ENCODE measurements at places on chromosomes 7 and 10.

- DNase-seq: no peak
Measured at GRCh38 chr10:35448687-35449662, 112.7 kb downstream of the CCNY start.

GRCh38 chr10:65355141-65355680, 1570.6 kb upstream of the LRRTM3 start:
- DNase-seq: no peak

GRCh38 chr7:89994483-89994882, 159.8 kb upstream of the STEAP1 start:
- DNase-seq: no peak

DNA sequence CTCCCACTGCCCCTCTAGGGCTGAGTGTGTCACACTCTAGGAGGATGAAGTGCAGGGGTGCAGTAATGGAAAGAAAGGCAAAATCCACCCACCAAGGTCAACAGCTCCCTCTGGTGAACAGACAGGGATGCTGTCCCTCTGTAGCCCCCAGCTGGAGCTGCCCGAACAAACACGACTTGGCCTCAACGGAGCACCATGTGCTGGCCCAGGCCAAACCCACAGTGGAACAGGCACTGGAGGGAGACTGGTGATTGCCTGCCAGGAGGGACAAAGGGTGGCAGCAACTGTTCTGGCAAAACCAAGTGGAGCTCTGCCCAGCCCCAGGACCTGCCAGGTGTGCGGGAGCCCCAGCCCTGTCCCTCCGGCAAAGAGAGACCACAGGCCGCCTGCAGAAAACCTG, 20.7 kb downstream of the PDIA4 start:
- no peak for DNase-seq

DNA sequence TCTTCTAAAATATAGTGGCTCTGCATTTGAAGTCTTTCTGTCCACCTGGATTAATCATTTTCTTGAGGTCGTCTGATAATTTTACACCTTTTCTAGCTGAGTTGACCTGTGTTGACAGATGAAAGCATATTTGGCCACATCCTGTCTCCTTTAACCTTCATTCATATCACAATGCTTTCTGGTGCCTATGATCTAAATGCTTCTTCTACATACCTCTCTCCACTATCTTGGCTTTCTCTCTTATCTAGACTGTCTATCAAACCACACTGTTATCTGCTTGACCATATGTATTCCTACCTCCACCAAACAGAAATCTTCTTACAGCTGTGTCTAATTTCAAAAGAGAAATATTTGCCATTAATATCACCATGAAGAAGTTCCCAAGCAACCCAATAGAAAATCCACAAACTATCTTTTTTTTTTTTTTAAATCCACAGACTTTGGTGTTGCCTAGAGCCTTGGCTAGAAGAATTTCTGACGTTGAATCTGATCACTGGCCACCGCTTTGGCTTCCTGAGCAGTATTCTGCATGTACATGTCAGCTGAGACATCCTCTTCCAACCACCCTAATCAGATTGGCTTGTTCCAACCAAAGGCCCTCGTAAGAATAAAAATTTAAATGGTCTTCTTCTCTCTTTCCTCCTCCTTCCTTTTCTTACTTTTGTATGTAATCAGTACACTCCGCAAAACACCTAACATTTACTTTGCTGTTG, 66.3 kb upstream of the SP4 start:
- no peak for DNase-seq

- no peak for DNase-seq
Measured at GRCh38 chr10:33047655-33048054, 89.6 kb upstream of the ITGB1 start.

DNA sequence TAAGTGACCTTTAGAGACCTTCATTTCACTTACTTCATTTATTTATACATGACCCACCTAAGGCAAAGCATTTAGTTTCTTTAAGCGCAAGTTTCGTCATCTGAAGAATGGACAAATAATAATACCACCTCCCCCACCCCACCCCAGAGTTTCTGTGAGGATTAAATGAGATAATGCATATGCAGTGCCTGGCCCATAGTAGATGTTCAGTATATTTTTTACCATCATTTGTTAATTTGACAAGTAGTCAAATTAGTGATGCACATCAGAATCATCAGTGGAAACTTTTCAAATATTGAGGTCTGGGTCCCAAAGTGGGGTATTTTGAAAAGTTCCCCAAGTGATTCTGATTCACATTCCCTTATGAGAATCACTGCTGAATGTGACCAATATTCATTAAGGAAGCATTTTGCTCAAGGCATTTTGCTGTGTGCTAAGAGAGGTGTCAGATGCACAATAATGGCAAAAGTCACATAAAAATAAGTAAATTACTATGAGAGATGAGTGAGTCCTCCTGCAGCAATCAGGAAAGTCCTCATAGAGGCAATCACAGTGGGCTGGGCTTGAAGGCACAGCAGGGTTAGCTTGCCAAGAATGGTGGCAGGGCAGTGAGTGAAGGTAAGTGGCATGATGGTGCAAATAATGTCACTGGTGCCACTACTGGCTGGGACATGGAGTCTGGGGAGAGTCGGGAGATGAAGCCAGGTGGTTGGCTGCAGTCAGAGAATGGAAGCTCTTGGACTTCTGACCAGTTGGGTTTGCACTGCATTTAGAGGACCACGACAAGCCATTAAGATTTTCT, 244.1 kb downstream of the PTEN start:
- DNase-seq: no peak

DNA sequence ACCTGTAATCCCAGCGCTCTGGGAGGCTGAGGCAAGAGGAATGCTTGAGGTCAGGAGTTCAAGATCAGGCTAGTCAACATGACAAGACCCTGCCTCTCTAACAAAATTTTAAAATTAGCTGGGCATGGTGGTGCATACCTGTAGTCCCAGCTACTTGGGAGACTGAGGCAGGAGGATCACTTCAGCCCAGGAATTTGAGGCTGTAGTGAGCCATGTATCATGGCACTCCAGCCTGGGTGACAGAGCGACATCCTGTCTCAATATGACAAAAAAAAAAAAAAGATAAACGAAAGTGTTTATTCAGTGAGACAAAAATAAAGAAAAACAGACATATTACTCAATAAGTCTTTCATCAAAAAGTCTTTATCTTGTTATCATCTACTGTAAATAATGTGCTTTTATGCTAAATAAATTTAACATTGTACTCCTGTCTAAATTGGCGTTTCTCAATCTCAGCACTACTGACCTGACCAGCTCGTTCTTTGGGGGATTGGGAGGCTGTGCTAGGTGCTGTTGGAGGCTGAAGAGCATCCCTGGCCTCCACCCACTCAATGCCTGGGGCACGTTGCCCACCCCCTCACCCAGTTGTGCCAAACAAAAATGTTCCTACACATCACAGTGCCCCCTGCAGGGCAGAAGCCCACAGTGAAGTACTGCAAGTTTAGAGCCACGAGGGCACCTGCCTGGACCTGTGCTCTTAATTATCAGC, 57.7 kb downstream of the NCAPG2 start:
- DNase-seq: no peak

- no peak for DNase-seq
Measured at GRCh38 chr7:117872561-117873309, 506 bp downstream of the CTTNBP2 start.

GRCh38 chr7:45702751-45703150, 128.6 kb downstream of the ADCY1 start:
- no peak for DNase-seq

- no peak for DNase-seq
Measured at GRCh38 chr10:7311218-7311849, 99.5 kb downstream of the SFMBT2 start.

DNA sequence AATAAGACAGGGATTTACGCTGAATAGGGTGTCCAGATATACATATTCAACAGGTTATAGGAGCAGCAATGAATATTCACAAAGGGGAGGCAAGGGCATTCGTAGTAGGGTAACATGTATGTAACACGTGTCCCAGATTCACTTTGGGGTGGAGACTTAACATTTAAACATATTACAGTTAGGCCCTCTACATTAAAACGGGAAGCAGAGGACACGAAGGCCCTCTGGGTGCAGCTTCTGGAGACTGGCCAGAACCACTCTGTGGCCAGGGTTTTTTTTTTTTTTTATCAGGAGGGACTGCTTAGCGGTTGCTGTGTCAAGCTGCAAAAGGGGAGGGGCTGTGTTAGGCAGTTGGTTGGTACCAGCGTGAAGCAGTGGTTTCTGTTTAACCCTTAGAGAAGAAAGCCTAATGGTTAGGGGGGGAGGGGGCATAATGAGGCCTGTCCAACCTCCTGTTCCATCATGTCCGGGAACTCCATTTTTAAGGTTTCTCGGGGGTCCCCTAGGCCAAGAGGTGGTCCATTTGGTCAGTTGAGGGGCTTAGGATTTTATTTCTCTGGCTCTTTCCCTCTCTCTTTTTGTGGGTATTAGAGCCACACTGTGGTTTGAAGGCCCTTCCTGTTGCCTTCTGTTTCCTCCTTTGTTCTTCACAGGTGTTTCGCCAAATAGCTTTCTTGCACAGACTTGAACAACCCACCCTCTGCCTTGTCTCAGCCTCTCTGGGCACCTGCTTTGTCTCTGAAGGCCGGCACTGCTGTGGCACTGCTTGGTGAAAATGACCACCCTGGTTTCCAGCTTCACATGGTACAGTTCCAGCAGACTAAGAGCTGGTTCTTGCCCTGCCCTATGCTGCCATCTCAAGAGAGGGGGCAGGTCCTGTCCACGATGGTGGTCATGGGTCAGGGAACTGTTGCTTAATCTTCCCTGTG, 26.4 kb downstream of the PRF1 start:
- no peak for DNase-seq

GRCh38 chr7:12648704-12649261, 38.6 kb upstream of the ARL4A start:
- no peak for DNase-seq

DNA sequence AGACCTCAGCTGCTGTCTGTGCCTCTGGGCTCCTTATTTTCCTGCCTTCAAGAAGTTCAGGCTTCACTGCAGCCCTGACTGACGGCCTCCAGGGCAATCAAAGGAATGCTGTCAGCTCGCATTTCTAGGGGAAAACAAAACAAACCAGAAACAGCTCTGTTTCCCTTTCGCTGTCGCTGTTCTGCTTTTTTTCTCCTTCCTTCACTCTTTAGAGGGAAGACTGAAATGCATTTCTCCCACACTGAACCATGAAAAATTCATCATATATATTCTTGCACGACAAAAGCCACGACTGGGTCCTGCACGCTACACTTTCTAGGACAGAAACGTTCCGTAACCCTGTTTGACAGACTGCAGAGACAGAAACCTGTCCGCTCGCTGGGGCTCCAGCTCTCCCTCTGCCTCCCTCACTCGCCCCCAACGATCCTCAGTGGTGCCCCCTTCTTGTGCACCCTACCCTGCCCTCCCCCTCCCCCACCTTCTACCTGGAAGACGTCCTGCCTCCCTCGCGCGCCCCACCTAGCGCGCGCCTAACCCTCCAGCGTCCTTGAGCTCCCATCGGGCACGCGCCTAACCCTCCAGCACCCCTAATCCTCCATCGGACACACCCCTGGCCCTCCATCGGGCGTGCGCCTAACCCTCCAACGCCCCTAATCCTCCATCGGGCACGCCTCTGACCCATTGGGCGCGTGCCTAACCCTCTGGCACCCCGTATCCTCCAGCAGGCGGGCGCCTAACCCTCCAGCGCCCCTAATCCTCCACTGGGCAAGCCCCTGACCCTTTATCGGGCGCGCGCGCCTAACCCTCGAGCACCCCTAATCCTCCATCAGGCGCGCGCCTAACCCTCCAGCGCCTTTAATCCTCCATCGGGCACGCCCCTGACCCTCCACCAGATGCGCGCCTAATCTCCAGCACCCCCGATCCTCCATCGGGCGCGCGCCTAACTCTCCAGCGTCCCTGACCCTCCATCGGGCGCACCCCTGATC, 37.1 kb downstream of the SVOPL start:
- DNase-seq: no peak

- DNase-seq: no peak
Measured at GRCh38 chr7:23969443-23969842, 259.4 kb downstream of the STK31 start.

GRCh38 chr7:80135309-80136104, 876 bp downstream of the GNAI1 start:
- DNase-seq: no peak

GRCh38 chr10:122164023-122164601, 107.0 kb upstream of the BTBD16 start:
- DNase-seq: no peak

DNA sequence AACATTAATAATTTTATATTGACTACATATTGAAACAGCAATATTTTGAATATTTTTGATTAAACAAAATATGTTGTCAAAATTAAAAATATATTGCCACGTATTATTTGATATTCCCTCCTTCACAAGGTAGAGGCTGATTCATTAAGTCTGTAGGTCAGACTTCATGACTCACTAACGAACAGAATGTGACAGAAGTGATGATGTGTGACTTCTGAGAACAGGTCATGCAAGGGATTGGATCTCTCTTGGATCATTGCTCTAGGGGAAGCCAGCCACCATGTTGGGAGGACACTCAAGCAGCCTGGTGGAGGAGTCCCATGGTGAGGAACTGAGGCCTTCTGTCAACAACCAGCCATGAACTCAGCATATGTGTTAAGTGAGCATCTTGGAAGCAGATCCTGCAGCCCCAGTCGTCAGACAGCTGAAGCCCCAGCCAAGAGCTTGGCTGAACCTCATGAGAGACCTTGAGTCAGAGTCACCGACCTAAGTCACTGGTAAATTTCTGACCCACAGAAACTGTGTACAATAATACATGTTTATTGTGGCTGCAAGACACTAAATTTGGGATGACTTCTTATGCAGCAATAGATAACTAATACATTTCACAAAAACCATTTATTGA, 66.6 kb downstream of the HTR5A start:
- no peak for DNase-seq

DNA sequence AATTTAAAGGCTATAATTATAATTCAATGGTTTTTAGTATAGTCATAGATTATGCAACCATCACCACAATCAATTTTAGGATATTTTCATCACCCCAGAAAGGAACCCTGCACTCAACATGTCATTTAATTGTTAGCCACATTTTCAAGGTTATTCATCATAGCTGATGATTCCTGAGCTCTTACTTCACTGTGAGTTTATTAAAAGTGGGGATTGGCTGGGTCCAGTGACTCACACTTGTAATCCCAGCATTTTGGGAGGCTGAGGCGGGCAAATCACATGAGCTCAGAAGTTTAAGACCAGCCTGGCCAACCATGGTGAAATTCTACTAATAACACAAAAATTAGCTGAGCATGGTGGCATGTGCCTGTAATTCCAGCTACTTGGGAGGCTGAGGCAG, 787 bp downstream of the CCL26 start:
- no peak for DNase-seq

- no peak for DNase-seq
Measured at GRCh38 chr7:87709258-87709657, 81.1 kb downstream of the RUNDC3B start.

DNA sequence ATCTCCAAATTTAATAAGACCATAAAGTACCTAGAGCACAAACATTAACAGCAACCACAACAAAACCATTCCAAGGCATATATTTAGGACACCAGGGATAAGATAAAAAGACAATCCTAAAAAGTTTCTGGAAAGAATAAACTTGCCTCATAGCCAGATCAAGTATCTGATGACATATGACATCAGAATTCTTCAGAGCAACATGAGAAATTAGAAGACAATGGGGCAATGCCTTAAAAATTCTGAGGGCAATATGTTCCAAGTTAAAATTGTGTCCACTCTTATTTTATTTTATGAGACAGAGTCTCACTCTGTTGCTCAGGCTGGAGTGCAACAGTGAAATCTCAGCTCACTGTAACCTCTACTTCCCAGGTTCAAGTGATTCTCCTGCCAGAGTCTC, 2.8 kb downstream of the EFCAB10 start:
- DNase-seq: no peak
